ENCODE measurements at places on chromosomes 4 and X.

DNA sequence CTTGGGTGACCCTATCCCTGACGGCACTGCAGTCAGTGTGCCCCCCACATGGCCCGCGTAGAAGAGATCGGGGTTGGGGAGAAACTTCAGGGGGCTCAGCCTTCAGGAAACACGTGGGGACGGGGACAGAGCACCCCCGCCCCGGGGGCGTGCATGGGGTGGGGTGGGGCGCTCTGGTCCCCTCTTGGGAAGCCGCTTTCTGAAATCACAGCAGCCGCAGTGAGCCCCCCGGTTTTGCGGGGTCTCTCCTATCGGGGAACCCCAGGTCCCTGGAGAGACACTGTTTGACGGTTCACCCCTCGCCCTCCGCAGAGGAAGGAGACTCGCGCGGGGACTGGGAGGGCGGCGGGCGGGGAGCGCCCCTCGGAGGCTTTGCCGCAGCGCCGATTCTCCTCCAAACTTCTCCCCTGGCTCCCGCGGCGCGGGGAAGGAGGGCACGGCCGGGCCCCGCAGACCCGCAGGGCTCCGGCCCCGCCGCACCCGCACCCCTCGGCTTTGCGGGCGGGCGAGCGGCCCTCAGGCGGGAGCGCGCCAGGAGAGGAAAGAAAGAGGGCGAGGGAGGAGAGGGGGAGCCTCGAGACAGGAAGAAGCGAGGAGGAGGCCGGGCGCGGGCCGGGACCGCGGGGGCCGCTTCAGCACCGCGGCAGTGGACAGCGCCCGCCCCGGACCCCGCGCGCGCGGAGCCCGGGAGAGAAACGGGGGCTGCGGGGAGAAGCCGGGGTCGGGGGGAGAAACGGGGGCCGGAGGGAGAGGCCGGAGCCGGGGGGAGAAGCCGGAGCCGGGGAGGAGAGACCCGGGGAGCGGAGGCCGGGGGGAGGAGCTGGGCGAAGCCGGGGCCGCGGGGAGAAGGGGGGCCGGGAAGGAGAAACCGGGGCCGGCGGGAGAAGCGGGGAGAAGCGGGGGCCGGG, 612 bp downstream of the CPLX1 start:
- DNase-seq: peak; percentile 27

DNA sequence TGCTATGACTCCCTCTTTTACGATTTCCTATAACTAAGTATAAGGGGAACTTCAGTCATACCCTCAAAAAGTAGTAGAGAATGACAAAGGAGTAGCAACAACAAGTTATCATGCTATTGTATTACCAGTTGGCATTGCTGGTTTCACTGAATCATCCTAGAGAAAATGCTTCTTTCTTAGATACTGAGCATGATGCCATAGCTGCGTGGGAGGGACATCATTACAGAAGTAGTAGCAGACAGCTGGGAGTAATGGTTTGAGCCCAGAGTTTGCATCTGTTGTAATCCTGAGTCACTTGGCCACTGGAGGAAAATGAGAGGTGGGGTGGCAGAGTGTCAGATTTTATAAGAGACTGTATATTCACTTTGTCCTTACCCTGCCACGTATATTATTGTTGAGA, 38.6 kb downstream of the MTMR1 start:
- DNase-seq: no peak

DNA sequence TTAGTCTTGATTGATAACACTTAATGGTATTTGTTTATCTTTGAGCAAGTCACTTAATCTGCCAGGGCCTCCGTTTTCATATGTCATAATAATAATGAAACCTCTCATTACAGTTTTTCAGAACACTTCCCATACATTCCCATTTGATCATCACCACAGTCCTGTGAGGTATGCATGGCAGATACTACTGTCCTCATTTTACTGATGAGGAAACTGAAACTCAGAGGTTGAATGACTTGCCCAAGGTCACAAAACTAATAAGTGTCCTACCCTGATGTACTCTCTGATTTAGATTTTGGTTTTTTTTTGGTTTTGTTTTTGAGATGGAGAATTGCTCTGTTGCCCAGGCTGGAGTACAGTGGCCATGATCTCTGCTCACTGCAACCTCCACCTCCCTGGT, 25.7 kb downstream of the ZFX start:
- no peak for DNase-seq

DNA sequence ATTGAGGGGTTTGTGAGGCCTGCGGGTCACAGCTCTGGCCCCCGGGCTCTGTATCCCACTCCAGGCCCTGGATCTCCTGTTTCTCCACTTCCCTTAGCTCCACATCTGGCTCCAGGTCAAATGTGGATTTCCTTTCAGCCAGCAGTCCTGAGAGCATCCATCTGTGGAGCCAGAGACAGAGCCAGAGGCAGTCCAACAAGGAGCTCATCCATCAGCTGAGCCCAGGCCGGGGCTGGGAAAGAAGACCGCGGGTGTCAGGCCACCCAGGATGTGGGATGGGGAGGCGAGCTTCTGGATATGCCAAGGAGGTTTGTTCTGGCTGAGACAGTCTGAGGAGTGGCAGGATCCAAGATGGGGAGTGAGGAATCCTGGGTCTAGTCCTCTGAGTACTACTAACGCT, 91.7 kb downstream of the EFNB1 start:
- DNase-seq: no peak

DNA sequence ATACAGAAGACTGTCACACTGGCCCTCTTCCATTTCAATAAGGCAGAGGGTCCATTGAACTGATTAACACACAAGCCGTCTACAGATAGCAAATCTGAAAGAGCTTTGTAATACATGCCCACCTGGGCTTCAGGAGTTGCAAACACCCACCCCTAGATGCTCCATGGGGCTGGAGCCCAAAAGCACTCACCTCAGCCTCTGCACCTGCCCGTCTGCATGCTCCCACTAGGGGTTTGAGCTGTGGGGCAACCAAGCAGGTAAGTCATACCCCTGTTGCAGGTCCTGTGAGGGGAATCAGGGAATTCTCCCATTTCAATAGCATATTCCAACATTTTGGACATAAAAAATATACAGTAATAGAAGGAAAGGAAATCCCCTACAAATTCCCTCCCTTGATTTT, 243.0 kb upstream of the KCNIP4 start:
- no peak for DNase-seq
